ENCODE measurements at places on chromosomes 3 and 15.

DNA sequence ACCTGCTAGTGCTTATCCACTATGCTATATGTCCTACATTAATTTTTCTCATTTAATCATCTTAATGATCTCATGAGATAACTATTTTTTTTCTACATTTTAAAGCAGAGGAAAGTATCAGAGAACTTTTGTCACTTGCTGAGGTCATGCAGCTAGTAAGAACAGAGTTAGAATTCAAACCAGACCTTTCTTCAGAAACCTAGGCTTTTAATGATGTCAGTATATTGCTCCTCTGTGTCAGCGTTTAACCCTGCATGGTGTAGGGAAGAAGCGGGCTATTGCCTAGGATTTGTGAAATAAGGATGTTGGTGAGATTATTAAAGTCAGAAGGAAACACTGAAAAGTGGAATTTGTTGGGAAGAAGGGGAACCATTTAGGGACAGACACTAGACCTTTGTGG, 121.2 kb downstream of the AKAP13 start:
- DNase-seq: no peak

- DNase-seq: no peak
These were observed 31.5 kb upstream of the MINDY4B start for GRCh38 chr3:150936693-150937092.

DNA sequence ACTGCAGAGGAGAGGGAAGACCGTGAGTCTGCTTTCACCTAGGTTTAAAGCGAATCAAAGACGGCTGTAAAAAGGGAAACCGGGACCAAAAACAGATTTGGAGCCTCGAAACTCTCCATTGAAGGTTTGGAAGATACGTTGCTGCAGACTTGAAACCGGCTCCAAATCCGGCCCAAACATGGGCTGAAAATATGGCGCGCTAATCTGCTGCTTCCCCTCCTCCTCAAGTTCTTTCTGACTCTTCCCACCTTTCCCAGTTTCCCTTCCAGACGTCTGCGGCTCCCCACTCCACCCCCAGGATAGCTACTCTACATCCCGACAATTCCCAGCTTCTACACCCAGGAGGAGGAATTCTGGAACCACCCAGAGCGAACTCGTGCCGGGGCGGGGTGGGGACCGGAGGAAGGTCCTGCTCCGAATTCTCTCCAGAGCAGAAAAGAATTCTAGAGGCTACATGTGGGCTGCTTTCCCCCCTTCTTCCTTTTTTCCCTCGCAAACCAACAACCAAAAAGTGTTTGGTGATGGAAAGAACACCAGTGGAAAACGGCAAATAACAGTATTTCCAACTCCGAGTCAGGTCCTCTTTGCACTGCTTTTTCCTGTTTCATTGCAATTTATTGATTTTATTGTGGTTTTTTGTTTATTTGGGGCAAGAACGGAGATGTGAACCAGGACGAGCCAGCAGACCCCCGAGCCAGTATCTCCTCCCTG, 8.5 kb downstream of the EOMES start:
- no peak for DNase-seq

DNA sequence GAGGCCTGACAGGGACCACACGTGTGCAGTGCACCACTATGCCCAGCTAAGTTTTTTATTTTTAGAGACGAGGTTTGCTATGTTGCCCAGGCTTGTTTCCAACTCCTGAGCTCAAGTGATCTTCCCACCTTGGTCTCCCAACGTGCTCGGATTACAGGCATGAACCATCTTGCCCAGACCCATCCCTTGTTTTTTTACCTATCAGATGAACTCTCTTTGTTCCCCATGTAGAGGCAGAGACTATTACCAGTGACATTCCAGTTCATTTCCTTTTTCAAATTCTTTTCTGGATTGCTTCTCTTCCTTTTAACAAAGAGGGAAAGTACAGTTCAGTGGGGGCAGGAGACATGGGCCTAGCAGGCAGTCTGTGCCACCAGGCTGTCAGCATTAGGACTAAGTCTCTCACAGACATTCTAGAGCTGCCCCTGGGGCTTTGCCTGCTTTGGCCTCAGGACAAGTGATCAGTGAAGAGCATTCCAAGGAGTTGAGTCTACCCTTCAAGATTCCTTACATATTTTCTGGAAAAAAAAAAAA, 103.5 kb upstream of the SLC7A14 start:
- no peak for DNase-seq

- no peak for DNase-seq
These were observed 45.2 kb downstream of the CMC1 start for GRCh38 chr3:28286595-28286994.

GRCh38 chr3:132210476-132211346, 106.5 kb upstream of the ACP3 start:
- no peak for DNase-seq

DNA sequence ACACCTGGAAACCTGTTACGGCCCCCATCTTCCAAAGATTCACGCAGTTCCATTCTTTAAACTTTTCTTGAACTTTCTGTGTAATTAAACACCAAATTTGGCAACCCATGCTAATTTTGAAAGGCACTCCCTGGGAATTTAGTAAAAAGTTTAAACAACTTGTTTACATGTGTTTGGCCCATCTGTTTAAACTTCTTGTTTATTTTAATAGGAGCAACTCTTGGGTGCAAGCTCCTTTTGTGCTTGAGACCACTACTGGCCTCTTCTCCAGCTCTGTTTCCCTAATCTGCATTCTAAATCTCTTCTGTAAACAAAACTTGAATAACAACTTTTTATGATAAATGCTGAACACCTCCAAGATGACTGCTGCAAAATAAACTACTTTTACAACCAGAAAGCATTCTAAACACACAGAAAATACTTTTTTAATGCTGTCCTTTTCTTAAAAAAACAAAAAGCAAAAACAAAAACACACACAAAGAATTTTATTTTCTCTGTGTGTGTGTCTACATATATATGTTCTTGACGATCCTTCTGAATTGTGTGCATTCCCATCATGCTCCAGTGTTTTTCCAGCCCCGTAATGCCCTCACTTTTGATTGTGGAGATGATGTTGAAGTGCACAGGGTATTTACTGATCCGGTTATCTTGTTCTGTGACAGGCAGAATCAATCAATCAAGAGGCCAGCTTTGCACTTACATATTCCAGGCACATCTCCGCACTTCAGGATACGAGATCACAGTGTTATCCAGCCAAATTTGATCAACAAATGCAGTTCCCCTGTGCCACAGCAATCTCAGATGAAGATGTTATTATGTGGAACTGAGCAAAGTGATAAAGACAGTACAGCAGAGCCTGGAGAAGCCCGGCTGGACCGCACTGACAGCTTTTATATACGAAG, 416.9 kb downstream of the FOXP1 start:
- no peak for DNase-seq

- DNase-seq: no peak
These were observed 31.0 kb upstream of the FEZF2 start for GRCh38 chr3:62404321-62404720.

DNA sequence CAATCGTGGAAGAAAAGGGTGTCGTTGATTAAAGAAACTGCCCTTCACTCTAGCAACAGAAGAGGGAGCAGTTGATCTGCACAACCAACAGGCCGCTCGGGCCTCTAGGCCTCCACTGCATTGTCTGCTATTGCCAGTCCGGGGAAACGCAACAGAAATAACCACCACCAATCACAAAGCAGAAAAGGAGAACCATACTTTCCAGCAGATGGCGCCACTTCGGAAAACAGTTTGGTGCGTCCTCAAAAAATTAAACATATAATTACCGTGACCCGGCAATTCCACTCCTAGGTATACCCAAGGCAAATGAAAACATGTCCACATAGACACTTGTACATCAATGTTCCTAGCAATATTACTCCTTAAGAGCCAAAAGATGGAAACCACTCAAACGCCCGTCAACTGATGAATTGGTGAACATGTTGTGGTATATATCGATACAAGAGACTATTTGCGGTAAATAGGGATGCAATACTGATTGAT, 154.1 kb downstream of the TJP1 start:
- DNase-seq: no peak

- DNase-seq: no peak
These were observed 25.1 kb downstream of the MCTP2 start for GRCh38 chr15:94256511-94256910.

DNA sequence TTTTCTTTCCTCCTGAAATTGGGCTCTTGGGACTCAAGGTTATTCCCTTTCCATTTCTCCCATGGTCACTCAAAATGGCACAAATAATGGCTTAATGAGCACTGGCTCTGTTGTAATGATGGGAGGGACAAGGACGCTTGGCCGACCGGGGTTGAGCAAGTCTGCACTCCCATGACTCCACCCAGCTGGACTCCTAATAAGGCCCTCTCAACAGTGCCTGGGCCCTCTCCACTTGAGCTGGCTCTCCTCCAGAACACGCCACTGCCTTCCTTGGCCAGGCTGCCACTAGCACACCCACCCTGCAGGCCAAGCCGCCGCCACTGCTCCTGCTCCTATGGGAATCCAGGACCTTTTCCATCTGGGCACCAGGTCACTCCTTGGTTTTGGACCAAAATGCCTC, 42.3 kb downstream of the ADCY5 start:
- no peak for DNase-seq

DNA sequence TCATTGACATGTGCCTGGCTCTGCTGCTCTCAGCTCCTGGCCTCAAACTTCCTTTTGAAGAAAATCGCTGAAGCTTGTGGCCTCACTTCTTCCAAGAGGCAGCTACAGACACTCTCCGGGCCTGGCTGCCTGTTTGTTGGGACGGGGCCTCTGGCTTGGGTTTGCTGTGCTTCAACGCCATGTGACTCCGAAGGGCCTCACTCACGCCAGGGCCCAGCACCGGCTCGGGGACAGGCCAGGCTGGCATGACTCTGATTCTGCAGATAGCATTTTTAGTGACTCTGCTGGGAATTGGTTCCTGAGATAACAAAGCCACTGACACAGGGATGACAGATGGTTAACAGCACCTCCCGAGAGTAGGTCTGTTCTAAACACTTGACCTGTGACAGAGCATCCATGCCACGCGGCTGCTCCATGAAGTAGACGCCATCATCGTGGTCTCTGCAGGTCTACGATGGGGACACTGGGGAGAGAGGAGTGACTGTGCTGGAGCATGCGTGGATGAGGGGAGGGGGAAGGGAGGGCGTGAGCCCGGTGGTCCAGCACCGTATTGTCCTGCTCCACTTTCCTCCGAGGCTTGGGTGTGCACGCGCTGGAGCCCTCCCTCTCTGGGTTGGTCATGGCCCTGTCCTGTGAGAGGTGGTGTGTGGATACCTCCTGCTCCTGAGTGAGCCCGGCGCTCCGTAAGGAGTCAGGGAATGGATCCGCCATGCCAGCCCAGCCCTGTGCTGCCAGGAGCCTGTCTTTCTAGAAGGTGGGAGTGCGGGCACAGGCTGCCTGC, 133.6 kb downstream of the TJP1 start:
- DNase-seq: no peak

GRCh38 chr3:145704020-145704419, 457.0 kb downstream of the PLOD2 start:
- no peak for DNase-seq

GRCh38 chr3:195066441-195066841, 204.5 kb downstream of the XXYLT1 start:
- no peak for DNase-seq

GRCh38 chr3:152874896-152875749, 40.2 kb downstream of the P2RY1 start:
- no peak for DNase-seq

- DNase-seq: no peak
These were observed 170.5 kb upstream of the PROK2 start for GRCh38 chr3:71955240-71956068.

GRCh38 chr3:151283907-151284461, 5.6 kb upstream of the P2RY14 start:
- no peak for DNase-seq
